ENCODE measurements at places on chromosomes 12 and 14.

DNA sequence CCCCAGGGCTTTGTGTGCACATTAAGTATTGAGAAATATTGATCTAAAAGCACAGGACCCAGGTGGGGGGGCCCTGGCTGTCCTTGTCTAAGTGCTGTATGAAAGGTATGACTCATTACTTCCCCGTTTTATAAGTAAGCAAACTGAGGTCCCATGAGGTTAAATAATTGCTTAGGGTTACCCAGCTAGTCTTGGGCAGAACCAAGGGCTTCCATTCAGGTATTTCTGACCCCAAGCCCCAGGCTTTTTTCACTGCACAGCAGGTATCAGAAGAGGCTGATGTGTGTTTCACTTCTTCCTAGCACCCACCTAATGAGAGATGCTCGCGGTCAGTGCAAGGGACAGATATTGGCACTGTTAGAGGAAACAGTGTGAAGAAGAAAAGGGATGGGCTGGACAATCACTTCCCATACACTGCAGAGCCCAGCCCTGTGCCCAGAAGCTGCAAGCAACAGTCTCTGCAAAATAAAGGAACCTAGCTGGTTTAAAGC, 4.7 kb upstream of the TC2N start:
- ATAC-seq, result peak; percentile 82

DNA sequence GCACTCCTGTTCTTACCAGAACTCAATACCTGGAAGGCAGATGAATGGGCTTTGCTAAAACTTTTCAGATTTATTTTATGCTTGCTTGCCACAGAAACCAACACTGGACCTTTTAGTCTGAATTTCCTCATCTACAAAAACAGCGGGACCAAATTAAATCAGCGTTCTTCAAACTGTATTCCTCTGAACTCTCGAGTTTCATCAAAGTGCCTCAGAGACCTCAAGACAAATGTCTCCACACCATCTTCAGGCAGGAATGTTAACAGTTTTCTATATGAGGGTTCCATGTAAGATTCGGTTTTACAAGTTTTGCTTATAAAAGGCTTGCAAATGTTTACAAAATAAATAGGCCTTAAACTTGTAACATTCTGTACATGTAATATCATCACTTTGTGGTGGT, 74.6 kb downstream of the MED13L start:
- no peak for ATAC-seq

- peak; percentile 89 for ATAC-seq
Observed at GRCh38 chr14:52021957-52022600, 32.7 kb downstream of the RTRAF start.

DNA sequence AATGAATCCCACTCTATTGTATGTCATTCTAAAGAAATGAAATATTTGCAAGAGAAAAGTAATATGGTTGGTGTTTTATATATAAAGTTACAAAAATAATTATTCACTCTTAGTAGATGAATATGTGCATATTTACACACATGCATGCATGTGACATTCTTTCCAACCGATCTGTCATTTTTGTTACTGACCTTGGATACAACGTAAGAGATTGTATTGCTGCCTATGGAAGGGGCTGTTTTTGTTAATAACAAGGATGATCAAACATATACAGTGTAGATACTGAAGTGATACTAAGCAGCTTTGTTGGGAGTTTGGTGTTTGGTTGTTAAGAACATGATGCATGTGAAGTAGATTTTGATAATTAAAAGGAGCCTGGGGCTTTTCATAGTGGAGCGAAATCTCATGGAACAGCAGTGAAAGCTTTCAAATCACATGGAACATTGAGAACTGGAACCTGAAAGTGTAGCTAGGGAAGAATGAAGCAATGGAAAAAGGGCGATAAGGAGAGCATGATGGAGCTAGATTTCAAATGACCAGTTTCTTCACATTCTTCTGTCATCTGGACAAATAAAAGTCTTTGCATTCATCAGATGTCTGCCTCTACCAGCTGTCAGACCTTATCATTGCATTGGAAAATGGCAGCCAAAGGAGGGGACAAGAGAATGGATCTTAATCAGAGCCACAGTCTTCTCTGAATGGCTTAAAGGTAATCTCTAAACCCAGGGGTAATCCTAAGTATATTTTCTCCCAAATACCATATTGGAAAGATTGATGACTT, 10.0 kb downstream of the BORCS5 start:
- ATAC-seq, result no peak

DNA sequence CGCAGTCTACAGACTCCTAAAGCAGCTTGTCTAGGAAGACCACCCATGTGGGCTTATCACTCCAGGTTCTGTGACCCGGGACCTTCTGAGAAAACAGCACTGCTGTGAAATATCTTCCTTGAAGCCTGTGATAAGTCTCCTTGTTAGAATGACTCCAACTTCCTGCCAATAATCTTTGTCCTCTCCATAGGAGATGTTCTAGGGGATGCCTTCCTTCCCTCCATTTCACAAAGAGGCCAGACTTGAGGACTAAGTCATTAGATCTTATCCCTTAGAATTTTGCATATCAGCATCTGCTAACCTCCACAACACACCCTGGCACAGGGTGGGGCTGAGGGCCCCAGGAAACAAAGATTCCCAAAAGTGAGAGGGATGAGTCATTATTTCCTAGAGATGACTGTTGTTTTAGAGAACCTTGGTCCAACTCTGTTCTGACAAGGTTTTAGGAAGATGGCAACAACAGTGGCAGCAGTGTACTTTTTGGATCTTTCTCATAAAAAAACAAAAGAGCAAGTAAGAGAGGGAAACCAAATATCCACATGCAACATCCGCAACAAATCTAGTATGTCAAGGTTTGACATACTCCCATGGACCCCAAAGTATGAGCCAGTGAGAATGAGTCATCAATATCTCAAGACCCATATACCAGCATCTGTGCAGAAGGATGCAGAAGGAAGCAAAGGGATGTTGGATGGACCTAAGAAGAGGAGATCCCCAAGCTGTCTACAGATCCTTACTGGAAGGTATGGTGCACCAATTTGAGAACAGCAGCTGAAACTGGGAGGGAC, 6.0 kb downstream of the LTB4R start:
- ATAC-seq, result no peak

DNA sequence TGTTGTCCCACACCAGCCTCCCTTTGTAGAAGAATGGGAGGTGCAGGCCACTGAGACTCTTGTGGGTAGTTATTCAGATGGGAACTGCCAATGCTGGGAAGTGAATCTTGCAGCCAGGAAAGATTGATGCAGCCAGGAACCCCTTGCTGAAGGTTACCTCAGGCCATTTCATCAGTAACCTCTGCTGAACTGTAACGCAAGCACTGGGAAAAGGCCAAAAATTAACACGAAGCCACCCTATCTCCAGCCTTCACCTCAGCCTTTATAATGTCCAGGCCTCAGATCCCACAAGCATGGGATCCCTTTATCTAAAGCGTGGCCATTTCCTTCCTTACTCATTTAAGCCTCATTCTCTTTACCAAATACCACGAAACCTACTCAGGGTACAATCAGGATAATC, 211.1 kb downstream of the SPTSSA start:
- no peak for ATAC-seq

DNA sequence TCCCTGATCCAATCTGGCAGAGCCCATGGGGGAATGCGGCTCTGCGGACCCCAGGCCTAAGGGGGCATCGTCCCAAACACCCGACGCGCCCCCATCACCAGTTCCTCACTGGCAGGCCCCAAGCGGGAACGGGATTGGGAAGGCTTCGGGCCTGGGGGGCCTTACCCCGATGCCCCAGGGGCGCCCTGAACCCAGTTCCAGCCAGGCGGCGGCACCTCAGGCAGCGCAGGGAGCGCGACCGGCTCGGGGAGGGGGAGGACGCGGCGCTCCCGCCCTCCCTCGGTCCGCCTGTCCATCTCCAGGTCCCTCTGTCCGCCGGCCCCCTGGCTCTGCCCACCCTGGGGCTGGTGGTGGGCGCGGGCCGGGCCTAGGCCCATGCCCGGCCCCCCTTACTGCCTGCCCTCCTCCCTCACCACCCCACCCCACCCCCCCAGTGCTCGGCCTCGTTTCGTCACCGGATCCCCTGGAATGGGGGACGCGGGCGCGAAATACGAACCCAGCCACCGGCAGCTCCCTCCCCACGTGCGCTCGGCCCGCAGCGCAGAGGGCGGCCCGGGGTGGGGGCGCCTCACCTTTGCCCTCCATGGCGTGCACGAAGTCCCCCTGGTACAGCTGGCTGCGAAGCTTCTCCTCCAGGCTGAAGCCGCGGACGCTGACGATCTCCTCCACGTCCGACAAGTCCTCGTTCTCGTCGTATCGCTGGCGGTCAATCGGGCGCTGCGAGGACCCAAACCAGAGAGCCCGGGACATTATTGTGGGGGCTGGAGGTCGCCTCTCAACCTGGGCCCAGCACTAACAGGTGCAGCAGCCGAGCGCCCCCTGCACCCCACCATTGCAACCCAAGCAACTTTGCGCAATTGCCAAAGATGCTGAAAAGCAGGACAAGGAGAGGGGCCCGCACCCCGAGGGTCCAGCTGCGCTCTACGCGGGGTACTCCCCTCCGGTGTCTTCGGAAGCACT, 2.3 kb downstream of the KDM2B start:
- ATAC-seq, result peak; percentile 46

DNA sequence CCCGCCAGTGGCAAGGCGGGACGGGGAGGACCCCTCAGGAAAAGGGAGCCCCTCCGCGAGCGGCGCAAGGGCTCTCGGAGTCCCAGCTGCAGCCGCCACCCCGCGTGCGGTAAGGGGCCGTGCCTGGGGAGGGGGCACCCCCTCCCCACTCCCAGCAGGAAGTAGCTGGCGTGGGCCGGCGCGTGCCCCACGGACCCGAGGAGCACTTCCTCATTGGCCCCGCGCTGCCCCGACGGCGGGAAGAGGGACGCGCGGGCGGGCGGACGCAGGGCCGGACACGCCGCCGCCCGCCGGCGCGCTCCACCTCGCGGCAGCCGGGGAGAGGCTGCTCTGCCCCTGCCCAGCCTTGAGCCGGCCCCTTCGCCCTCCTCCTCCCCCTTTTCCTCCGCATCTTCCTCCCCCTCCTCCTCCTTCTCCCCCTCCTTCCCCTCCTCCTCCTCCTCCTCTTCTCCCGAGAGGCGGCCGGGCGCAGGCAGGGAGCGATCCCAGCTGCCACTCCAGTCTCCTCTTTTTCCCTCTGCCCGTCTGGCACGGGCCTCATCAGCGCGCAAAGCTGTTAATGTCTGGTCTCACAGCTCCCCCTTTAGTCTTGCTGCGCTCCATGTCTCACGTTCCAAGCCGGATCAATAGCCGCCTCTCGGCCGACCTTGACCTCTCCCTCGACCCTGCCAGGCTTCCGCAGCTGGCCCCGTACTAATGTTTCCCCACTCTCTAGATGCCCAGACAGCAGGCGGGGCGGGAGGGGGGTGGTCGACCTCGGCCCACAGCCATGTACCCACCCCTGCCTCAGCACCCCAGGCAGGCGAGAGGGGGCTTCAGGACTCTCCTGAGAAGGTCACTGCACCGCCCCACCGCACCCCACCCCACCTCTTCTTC, 2.6 kb upstream of the BCL11B start:
- ATAC-seq, result no peak

DNA sequence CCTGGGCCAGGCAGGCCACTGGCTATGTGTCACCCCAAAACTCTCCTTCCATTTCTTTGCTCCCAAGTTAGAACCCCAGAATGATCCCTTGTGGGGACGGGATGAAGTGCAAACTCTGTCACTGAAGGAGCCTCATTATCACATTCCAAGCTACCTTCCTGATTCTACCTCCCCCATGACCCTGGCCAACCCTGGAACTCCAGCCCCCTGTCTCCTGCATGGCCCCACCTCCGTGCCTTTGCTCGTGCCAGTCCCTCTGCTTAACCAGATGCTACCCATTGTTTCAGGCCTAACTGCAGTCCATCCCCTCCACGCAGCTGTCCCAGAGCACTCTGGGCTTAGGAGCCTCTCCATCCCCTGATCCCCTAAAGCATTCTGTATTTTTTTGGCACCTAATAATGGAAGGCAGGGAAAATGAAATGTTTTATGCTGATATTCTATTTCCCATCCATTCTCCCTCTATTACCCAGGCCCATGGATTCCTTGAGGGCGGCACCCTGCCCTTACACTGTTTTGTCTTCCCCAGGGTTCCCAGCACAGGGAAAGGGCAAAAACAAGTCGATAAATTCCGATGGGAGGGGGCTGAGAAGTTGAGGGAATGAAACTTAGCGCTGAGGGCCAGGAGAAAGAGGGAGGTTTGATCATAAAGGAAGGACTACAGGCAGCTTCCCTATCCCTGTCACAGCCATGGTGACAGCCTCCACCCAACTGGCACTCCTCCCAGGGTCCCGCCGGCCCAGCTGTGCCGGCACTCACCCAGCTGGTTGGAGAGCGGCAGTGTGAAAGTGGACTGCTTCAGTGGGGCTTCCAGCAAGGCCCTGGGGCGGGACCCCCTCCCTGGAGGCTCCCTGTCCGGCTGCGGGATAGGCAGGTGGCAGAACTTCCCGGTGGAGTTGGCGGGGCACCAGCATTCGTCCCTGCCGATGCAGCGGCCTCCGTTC, 58.1 kb downstream of the ISCA2 start:
- ATAC-seq, result no peak

DNA sequence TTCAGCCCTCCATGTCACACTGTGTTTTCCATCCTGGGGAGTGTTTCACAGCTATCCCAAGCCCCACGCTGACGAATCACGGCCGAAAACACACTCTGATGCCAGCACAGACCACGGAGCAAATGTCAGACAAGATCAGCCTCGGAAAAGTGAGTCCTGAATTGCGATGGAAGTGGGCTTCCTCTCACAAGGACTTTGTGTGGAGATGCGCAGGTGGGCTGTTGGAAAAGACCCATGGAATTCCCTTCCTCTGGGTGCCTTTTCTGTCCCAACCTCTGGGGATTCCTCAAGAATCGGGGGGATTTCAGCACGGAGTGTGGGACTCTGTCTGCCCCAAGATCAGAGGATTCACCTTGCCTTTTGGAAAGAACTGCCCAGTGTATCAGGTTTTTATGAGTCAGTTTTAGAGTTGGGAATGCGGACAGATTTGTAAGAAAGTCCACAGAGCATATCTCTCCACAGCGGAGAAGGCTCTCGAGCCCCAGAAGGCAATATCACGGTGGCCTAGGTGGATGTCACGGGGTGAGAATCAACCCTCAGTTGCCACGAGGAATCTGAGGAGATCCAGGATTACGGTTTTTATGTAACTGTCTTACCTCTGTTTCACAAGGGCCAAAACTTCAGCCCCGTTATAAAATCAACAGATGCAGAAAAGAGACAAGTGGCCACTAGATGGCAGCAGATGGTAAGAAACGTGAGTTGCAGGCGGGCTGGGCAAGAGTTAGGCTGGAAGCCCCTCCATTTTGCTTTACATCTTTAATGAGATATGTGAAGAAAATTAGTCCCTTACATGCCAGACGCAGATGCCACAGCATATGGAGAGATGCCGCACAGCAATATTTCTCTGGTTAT, 201.9 kb downstream of the DAD1 start:
- peak; percentile 42 for ATAC-seq

- no peak for ATAC-seq
Observed at GRCh38 chr14:24179961-24180796, 8.3 kb downstream of the REC8 start.

Measured in stimulated activated memory B cell treated with anti-CD40 and anti-IgM and Interleukin-4, amounts not matched to agents 10 μg/mL and 1 μg/mL and 100 μg/mL, for 72 hours (primary cell).